ENCODE measurements at places on chromosomes 6 and 20.

- DNase-seq = no peak
Measured at GRCh38 chr6:161342039-161342438, 68.2 kb upstream of the AGPAT4 start.

DNA sequence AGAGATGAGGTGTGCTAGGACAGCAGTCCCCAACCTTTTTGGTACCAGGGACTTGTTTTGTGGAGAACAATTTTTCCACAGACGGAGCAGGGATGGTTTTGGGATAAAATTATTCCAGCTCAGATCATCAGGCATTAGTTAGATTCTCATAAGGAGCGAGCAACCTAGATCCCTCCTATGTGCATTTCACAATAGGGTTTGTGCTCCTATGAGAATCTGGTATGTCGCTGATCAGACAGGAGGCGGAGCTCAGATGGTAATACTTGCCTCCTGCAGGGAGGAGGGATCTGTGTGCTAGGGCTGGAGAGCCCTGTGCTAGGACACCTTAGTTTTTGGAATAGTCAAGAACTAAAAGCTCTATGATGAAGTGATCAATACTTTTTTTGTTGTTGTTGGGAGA, 2.5 kb downstream of the SMIM13 start:
- no peak for DNase-seq

GRCh38 chr6:4383910-4384638, 248.7 kb upstream of the ECI2 start:
- no peak for DNase-seq

DNA sequence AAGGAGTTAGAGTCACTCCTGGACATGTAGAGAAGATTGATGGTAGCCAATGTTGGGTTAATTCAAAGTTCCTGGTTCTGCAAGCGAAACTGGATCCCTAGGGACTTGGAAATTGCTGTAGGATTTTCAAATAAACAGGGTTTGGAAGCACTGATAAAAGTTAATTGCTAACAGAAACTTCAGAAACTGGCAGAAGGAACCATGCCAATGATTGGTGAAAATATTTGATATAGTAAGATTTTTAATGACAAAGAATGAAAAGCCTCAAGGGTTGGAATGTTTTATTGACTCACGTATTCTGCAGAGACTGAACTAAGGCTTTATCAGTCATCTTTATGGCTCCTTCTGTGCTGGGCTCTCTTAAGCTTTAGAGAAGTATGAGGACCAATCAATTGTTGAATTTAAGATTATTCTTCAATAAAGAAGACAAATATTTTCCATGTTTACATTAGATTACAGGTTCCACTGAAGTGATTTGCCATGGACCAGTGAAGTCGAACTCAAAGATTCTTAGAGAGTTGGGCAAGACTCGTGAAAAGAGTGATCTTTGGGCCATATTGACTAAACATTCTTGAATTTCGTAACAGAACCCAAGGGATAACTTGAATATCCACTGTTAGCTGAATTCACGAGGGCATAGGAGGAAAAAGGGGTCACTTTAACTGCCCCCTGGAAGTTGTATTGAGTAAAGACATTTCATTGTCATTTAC, 371.4 kb downstream of the HDGFL1 start:
- DNase-seq = no peak

DNA sequence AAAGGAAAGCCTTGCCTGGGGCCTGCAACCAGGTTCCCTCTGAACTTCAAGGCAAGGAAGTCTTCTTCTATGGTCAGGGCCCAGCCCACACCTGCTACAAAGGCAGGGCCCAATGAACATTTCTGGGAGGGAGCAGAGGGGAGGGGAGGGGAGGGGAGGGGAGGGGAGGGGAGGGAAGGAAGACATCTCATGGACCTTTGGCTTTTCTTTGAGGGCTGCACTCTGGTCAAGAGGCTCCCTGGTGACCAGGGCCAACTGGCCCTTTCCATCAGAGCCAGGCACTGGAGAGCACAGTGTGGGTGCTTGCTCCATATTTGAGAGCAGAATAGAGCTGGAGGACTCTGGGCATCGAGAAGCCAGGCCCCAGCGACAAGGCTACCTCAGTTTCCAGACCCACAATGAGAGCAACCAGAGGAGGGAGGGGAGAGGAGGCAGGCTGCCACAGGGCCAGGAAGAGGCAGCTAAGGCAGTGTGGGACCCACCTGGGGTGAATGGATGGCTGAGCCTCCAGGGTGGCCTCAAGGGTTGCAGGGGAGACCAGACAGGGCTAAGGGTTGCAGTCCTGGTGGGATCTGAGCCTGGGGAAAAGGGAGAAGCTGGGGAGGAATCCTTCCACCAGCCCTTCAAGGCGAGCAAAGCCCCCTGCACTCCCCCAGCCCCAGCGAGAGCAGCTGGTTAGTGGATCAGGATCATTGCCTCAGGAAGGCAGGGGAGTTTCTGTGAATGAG, 84.8 kb downstream of the MRPL14 start:
- DNase-seq = no peak

GRCh38 chr6:15183979-15184378, 61.9 kb upstream of the JARID2 start:
- DNase-seq = no peak

- no peak for DNase-seq
Measured at GRCh38 chr20:33553516-33553915, 63.6 kb downstream of the CBFA2T2 start.

GRCh38 chr6:125001684-125002405, 39.6 kb downstream of the RNF217 start:
- DNase-seq = no peak

GRCh38 chr20:37804584-37805566, 98.1 kb upstream of the VSTM2L start:
- peak; percentile 36 for DNase-seq

GRCh38 chr6:33622456-33623431, 1.6 kb downstream of the ITPR3 start:
- no peak for DNase-seq

GRCh38 chr6:11403035-11403601, 134.4 kb upstream of the TMEM170B start:
- DNase-seq = no peak

- DNase-seq = no peak
Measured at GRCh38 chr6:12735786-12736185, 19.2 kb downstream of the PHACTR1 start.

DNA sequence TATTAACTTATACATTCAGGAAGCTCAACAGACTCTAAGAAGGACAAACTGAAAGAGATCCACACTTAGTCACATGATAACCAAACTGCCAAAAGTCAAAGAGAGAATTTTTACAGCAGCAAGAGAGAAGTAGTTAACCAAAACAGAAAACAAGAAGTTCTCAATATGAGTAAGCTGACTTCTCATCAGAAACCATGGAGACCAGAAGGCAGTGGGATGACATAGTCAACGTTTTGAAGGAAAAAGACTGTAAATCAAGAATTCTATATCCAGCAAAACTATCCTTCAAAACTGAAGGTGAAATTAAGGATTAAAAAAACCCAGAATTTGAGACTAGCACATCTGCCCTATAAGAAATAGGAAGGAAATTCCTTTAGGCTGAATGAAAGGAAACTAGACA, 60.4 kb downstream of the COL19A1 start:
- no peak for DNase-seq

- no peak for DNase-seq
Measured at GRCh38 chr6:100304575-100304974, 160.1 kb downstream of the SIM1 start.

GRCh38 chr20:57244627-57245214, 21.7 kb downstream of the BMP7 start:
- no peak for DNase-seq

GRCh38 chr6:21781128-21781527, 187.6 kb downstream of the SOX4 start:
- DNase-seq = no peak

DNA sequence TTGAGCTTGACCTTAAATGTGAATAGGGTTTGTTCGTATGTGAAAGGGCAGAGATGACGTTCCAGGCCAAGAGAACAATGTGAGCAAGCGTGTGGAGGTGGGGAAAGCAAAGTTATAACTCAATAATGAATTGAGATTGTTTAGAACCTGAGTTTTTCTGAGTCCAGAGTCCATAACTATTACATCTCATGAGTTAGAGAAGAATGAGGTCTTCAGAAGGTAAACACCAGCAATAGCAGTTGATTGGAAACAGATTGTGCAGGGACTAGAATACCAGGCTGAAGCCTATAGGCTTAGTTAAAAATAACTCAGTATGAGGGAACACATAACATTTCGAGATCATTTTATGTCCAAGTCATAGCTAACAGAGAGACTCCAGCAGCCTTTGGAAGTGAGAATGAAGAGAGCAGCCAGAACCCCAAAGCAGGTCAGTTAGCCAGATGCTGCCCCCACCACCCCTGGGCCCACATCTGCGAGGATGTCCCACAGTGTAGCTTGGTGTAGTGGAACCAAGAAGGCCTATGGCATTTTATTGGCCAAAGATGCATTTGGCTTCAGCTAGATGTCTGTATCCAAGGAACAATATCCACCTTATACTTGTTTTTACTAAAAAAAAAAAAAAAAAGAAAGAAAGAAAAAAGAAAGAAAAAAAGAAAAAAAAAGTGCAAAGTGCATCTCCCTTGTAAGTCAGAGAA, 121.7 kb downstream of the TNFRSF21 start:
- DNase-seq = no peak

DNA sequence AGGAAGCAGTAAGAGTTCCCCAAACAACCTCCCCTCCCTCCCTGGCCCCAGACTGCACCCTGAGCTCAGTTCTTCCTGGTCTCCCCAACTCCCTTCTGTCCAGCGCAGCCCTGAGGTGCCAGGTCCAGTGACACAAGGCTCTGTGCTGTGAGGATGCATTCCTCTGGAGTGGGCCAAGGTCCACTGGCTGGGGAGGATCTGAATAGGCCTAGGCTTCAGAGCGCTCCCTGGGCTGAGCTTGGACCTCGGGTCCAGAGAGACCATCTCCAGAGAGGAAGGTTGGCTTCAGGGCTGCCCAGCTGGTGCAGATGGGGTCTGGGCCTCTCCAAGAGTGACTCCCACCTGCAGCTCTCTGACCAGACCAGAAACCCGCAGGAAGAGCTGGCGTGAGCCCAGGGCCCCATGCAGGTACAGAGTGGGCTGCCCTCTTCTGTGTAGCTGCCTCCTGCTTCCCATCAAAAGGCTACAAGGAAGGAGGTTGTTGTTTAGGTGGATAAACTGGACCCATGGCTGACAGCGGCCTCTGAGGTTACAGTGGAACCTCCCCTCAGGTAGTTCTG, 52.3 kb upstream of the MLN start:
- DNase-seq = no peak

- DNase-seq = no peak
Measured at GRCh38 chr6:14068623-14069022, 48.9 kb upstream of the CD83 start.

DNA sequence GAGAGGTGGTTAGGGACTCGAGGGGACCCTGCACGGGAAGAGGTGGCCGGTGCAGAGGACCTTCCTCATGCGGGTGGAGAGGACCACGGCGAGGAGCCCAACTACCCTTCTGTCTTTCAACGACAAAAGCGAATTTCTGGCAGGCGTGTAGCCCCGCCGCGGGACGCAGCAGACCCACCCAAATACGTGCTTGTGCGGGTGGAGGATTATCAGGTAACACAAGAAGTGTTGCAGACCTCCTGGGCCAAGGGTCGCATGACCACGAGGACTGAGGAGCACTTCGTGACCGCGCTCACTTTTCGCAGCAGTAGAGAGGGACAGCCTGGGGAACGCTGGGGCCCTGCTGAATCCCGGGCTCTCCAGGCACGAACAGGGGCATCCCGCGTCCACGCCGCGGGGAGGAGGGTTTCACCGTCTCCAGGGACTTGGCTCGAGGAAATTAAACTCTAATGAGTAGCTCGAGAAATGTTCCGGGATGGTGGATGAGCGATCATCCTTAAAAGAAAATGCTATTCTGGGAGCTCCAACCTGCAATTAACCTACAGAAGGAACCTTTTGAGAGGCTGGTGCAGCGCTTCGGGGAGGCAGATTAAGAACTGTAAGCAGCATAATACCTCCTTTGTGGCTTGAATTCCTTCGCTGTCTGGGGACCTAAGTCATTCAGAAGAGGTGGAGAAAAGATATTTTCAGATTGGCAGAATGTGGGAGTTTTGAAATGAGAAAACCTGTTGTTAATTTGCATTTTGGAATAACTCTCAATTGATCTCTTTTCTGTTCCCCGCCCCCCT, 804 bp downstream of the C6orf141 start:
- DNase-seq = no peak

DNA sequence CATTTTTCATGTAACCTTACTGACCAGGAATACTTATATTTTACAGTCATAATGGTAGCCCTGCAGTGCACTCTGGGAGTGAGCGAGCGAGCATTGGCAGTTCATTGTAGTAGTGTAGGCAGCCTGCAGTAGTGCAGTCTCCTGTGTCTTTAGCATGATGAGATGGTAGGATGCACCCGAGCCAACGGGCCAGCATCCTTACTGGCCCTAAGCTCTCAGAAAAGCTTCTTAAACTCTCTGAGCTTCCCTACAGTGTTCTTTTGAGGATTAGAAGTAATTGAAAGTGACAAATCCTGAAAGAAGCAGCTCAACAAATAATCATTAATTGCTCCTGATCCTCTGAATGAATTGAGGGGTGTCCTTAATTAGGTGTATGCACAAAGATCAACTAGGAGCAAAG, 20.9 kb downstream of the SLC9A8 start:
- no peak for DNase-seq

GRCh38 chr6:73349311-73349710, 4.8 kb downstream of the DPPA5 start:
- no peak for DNase-seq

- DNase-seq = no peak
Measured at GRCh38 chr6:41723530-41724227, 11.7 kb downstream of the TFEB start.

DNA sequence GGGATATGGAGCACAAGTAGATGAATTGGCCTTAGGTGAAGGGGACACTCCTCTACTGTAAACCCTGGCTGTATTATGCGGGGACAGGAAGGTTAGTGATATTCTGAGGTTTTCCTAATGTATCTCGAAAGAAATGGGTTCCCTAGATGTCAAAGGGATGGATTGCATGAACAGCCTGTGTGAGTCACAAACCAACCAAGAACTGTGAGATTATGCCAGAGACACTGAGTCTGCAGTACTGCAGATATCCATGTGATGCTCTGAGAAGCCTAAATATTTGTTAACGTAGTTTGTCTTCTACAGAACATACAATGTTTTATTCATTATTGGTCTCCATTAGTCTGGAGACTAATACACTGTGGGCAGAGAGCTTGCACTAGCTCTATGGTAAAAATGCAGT, 182.2 kb downstream of the AKAP7 start:
- DNase-seq = no peak

- no peak for DNase-seq
Measured at GRCh38 chr20:49384437-49385434, 97.7 kb downstream of the KCNB1 start.

Measured in hippocampal formation (tissue), 2 donors.